Psoas muscle (tissue), 8 donors: ENCODE measurements at places on chromosomes 2 and 18. TPM values are rescaled to one million over a fixed set of nuclear protein-coding genes. Genes with fewer than 3 reads are reported as not detected.

DNA sequence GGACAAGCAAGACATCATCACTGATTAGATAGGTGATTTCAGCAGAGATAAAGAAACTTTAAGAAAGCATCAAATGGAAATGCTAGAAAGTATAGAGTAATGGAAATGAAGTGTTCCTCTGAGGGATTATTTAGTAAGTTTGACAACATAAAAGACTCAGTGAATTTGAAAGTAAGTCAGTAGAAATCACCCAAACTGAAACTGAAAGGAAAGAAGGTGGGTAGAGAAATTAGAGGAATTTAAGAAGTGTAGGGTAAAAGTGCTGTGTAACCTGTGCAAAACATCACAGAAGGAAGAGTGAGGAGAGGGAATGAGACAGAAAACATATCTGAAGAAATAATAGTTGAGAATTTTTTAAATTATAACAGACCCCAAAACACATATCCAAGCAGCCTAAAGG, 343.1 kb downstream of the CBLN2 start:
- no peak for DNase-seq

GRCh38 chr2:189179570-189179950, at the start of gene COL5A2:
COL5A2 (minus strand) TSS chr2:189179761; CDS start chr2:189179604, 157 bp downstream.
- peak; percentile 22 for DNase-seq

GRCh38 chr18:34480162-34480700, 229.9 kb upstream of the DTNA start:
- DNase-seq, result no peak

DNA sequence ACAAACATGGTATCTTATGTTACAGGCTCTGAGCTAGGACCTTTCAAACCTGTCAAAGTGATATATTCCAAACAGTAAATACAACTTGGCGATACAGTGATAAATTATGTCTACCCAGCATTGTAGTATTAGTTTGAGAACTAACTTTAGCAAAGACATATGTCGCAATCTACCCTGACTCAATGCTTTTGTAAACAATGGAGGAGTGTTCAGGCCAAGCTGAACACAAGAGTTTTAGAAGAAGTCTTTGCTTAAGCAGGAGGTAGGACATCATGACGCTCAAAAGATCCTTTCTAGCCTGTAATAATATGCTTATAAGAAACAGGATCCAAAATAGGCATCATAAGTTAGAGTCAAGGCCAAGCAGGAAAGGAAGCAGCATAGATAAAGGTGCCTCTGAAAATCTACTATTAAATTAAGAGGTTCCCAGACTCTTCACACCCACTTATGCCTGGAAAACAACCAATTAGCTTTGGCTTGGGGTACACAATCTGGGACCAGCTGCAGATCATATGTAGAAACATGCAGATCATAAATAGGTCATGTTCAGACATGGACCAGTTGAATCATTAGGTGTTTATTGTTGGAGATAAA, 132.5 kb downstream of the CSRNP3 start:
- no peak for DNase-seq

DNA sequence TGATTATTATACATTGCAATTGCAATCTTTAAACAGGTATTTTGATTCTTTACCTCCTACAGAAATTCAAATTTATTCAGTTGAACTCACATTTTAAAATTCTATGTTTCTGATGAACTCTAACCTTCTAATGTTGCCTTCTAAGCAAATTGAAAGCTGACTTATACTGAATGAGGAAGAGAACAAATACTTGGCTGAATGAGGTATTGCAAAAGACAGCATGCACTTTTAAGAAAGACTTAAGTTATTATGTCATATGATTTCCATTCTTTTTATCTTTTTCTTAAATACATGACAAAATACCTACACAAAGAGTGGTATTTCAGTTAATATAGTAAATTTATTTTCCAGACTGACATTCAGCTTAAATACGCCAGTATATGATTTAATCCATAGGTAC, 64.7 kb downstream of the FAM228A start:
- no peak for DNase-seq

DNA sequence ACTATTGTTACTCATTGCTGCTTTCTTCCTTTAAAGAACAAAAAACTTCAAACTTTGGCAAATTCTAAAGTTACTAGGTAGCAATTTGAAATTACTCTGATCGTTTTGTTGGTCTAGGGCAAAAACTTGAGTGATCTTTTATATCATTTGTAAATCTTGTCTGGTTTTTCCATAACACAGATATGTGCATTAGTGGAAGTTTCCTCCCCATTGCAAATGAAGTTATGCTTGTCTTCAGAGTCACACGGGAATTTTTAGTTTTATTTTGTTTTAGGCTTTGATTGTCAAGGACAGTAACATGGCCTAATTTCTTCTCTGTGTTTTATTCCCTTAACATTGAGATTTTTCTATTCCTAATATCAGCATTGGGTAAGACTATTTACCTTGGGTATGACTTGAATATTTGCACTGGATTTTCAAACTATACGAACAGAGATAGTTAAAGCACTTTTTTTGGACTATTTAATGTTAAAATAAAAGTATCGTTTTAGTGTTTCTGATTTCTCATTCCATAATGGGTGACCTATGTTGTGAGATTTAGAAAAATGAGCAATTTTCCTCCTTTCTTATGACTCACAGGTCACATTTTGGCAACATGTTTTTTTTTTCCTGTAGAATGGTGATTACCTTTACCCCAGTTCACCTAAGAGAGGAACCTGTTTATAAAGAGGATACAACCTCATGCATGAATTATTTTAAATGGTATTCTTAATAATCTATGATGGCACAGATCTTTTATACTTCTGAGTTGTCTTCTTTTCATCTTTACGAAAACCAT, 65.0 kb downstream of the BABAM2 start:
- DNase-seq, result no peak

GRCh38 chr2:64212346-64212745, 68.1 kb upstream of the PELI1 start:
- DNase-seq, result no peak

DNA sequence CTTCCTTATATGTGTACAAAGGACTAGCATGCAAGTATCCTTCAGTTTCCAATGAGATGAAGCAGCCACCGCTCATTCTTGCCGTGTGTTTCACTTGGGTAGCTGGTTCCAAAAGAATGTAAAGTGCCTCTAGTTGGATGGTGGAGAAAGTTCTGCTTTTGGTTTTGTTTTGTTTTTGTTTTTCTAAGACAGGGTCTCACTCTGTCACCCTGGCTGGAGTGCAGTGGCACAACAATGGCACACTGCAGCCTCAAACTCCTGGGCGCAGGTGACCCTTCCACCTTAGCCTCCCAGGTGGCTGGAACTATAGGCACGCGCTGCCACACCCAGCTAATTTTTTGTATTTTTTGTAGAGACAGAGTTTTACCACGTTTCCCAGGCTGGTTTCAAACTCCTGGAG, 8.3 kb downstream of the ANXA4 start:
- DNase-seq, result no peak

GRCh38 chr2:44110444-44110843, 58.2 kb upstream of the PPM1B start:
- DNase-seq, result no peak

DNA sequence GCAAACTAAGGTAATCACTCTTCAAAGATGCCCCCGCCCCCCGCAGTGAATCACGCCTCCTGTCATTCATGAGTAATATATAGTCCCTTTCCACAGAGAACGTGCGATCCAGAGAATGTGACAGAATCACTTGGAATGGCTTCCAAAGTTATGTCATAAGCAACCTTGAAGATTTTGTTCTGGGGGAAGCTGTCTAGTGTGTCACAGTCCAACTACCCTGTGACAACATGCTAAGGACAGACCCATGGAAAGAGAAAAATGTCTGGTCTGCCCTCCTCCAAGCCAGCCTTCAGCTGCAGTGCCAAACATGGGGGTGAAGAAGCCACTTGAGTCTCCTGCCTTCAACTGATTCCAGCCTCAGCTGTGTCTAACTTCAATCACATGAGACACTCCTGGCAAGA, 259.1 kb downstream of the SS18 start:
- DNase-seq, result no peak

GRCh38 chr2:4098137-4098536, 394.8 kb downstream of the DCDC2C start:
- no peak for DNase-seq

DNA sequence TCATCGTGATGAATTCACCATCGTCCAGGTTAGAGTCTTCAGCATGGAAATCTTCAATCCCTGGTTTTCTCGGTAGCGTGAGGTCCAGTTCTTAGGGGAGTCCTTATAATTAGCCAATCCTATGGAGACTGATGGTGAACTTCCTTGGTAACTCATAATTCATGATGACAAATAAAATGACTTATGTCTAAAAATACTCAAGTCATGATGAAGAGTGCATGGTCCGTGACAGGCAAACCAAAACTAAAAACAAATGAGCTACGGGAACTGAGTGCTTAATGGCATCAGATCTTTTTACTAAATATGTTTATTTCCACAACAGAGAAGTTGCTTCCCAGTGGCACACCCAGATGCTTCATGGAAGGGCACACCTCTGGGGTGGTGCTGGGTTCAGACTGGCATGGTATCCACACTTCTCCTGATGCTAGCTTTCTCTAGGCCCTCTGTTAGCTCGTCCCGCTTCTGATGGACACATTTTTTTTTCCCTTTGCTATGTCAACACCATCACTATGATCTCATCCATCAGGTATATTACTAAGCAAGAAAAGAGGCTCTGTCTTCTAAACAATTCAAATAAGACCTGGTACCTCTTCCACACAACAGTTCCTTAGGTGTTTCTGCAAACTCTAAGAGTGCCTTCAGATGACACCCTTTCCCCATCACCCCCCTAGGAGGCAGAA, 92.8 kb upstream of the NEDD4L start:
- no peak for DNase-seq

DNA sequence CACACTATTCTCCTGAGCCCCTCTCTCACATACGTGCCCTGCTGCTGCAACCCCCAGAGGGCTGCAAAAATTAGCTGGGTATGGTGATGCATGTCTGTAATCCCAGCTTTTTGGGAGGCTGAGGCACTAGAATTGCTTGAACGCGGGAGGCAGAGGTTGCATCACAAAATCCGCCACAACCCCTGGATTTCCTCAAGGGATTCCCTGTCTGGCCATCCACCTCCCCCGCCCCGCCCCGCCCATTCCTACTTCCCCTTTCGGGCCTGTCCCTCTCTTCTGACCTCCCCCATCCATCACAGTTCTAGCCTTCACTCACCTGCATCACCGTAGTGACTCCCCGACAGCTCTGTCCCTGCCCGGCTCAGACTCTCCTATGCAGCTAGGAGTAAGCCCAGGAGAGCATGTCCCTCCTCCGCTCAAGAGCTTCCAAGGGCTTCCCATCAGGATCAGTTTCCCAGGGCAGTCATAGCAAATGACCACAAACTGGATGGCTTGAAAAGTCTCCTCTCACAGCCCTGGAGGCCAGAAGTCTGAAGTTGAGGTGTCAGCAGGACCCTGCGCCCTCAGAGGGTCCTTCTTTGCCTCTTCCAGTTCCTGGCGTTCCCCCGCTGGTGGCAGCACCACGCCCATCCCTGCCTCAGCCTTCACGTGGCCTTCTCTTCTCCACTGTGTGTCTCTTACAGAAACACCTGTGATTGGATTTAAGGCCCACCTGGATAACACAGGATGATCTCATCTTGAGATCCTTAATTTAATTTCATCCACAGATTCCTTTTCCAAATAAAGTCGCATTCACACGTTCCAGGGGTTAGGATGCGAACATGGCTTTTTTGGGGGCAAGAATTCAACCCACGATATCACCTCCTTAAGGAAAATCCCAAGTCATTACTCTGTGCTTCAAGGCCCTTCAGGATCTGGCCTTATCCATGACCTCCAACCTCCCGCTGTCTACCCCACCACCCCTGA, 58.5 kb downstream of the HS1BP3 start:
- DNase-seq, result peak; percentile 48

GRCh38 chr2:176291335-176291734, 22.1 kb downstream of the MTX2 start:
- no peak for DNase-seq

DNA sequence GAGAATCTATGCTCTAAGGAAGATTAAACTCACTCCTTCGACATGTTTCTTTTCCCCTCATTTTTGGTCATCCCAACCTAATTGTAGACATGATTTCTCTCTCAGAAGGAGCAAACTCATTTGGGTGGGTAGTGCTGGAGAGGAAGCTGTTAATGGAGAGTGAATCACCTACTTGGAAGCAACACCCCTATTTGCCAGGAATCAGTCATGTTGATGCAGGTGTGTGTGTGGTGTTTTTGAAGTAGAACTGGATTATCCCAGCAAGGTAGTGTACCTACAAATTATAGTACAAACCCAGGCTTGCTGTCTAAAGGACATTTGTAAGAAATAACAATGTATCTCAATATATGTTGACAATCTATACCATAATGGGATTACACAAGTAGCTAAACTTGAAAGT, 186.4 kb downstream of the EPHA4 start:
- no peak for DNase-seq

DNA sequence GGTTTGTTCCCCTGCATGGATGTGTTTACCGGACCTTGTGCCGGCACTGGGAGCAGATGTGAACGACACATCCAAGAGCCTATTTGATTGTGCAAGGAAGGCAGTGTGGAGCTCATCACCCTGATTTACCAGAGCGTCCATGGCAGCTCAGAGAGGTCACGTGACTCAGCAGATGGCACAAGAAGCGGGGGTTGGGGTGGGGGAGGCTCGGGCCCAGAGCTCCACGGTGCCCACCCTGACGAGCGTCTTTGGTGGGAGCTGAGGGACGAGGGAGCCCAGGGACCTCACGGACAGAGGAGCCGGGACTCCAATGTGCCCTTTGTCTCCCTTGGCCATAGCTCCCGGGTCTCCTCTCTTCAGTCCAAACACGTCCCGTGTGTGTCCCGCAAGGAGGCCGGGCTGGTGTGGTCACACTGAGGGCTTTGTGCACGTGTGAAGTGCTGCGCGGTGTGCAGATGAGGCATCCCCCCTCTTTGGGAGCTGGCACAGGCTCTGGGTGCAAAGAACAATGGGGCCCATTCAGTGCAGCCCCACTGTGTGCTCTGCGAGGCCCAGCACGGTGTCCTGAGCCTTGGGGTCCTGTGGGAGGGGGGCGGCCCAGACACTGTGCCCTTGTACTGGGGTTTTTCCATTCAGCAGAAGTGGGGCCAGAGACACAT, 15.5 kb downstream of the KCNIP3 start:
- no peak for DNase-seq

DNA sequence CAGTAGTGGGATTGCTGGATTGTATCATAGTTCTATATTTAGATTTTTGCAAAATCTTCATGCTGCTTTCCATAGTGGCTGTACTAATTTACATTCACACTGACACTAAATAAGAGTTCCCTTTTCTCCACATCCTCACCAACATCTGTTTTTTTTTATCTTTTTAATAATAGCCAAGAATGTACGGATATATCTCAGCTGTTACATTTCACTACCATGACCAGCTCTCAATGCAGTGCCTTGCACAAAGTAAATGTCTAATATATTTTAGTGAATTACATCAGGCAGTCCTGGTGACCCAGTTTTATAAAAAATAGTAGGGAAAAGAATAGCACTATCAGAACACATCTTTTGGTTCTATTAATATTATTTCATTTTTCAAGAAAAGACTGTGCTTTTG, 161.8 kb downstream of the LNPK start:
- DNase-seq, result no peak

- no peak for DNase-seq
These were observed 122.9 kb downstream of the NCK2 start for GRCh38 chr2:105867587-105867986.

GRCh38 chr2:25363733-25364132, 22.0 kb upstream of the DNMT3A start:
- DNase-seq, result peak; percentile 46

Gene EEF1B2
- polyA plus RNA-seq, result 939 TPM

Gene ZNF521
- 2.1 TPM for polyA plus RNA-seq

Gene NR4A2
- 1.4 TPM for polyA plus RNA-seq

Gene CACNB4
- 0.13 TPM for polyA plus RNA-seq

Gene UPP2
- polyA plus RNA-seq, result not detected
